ENCODE measurements at places on chromosomes 3 and 15.

GRCh38 chr3:10437995-10438901, 67.1 kb downstream of the ATP2B2 start:
- DNase-seq = no peak

- no peak for DNase-seq
Measured at GRCh38 chr15:42354824-42355223, 4.5 kb upstream of the CAPN3 start.

- DNase-seq = no peak
Measured at GRCh38 chr15:98216166-98216565, 255.7 kb downstream of the ARRDC4 start.

GRCh38 chr3:24907106-24907505, 412.5 kb upstream of the THRB start:
- no peak for DNase-seq
